ENCODE measurements at places on chromosomes 5 and 9.
A peak's percentile ranks its signal among the peaks of the same experiment; 100 is the strongest.

DNA sequence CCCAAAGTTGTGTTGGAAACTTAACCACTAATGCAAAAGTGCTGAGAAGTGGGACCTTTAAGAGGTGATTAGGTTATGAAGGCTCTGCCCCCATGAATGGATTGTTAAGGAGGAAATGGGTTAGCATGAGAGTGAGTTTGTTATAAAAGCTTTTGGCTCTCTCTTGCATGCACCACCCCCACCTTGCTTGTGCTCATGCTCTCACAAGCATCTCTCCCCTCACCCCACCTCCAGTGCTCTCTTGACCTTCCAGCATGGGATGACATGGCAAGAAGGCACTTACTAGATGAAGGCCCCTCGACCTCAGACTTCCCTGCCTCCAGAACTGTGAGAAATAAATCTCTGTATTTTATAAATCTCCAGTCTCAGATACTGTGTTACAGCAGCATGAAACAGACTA, 52.8 kb downstream of the RICTOR start:
- no peak for DNase-seq

DNA sequence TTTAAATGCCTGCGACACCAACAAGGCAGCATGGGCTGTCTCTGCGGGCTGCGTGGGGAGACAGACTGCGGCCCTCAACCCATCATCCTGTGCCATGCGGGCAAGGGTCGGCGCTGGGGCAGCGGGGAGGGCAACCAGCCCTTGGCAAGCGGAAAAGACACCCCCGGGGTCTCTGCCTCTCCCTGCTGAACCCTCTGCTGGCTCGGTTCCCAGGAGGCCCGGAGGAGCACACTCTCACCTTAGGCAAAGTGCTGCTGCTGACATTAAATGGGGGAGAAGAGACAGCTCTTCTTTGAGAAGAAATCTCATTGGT, 129.6 kb upstream of the PPP1R26 start:
- no peak for DNase-seq

DNA sequence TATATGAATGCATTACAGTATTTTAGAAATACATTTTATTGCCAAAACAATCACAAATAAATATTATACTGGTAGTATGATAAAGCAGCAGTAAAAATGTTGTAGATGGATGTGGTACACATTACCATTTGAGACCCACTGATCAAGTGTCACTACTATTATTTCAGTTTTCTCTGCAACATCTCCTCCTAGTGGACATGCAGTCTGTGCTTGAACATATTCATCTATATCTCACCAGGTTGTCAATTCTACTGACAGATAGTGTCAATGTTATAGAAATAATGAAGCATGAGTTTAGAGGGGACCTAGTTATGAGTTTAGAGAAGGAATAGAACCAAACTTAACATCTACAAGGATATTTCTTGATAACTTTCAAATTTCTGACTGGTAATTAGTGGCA, 39.2 kb upstream of the ELOVL7 start:
- DNase-seq = peak; percentile 10

DNA sequence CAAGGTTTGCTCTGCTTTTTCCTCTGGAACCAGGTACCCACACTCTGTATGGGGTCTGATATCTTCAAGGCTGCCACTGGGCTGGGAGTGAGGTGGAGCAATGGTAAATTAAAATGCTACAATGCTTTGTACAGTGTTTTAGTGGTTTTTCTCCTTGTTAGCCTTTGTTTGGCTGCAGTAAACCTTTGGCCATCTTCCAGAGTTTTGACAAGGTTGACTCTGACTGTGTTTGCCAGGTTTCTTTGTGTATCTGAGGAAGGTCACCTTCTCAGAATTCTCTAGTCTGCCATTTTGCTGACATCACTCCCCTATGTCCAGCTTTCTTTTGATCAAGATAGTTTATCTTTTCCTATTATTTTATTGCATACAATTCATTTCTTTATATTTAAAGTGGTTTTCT, 11.2 kb downstream of the SPATA31D1 start:
- DNase-seq = no peak

GRCh38 chr5:127909821-127910220, 173.7 kb upstream of the SLC12A2 start:
- DNase-seq = no peak

DNA sequence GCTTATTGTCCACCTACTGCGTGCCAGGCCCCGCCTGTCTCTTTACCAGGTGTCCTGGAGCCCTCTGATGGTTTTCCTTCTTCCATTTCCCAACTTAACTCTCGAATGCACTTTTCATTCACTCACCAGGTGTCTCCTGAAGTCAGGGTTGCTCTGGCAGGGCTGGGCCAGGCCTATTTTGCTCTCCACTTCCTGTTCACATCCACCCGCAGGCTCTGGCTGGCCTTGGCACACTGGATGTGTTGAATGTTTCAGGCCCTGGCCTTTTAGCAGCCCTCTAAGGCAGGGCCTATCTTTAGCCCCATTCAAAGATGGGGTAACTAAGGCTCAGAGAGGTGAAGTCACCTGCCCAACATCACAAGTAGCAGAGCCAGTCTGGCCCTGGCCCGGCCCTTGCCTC, 16.4 kb downstream of the LRRC8A start:
- no peak for DNase-seq

- no peak for DNase-seq
Measured at GRCh38 chr5:107937651-107938355, 267.1 kb upstream of the EFNA5 start.

- DNase-seq = no peak
Measured at GRCh38 chr5:135448071-135448739, 1.1 kb upstream of the DCANP1 start.

GRCh38 chr5:153784277-153784676, 254.4 kb downstream of the FAM114A2 start:
- no peak for DNase-seq

DNA sequence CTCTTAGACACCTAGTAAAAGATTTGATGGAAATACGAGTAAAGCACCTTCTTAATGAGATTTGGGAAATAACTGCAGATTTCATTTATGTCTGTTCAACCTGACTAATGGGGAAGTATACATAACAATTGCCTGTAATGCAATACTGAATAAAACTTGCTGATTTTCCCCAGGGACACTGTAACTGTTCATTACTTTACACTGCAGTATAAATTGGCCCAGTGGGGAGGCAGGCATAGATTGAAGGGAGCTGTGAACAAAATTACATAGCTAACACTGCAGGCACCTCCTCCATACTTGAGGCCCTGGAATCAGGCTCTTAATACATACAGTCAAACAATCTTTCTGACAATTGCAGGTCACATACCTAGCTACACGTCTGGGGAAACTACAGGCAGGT, 216.2 kb downstream of the PTPRD start:
- DNase-seq = no peak

DNA sequence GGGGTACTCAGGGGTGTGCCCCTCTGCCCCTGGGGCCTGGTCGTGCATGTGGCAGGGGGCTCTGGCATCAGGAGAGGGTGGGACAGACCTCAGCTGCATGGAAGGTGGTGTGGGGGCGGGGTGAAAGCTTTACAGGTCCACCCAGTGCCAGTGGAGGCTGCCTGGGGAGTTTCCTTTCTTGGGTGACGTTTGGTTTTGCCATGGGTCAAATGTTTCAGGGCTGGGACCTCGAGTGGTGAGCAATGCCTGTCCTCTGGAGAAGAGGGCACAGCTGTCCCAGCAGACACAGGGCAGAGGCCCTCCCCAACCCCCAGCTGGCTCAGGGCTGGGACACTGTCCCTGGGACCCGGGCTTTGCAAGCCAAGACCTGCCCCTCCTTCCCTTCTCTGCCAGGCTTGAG, 3.6 kb downstream of the RXRA start:
- DNase-seq = no peak

GRCh38 chr5:64887910-64888309, 119.2 kb downstream of the CWC27 start:
- DNase-seq = no peak

GRCh38 chr5:76175051-76175666, 92.0 kb downstream of the SV2C start:
- DNase-seq = peak; percentile 77

- DNase-seq = no peak
Measured at GRCh38 chr9:114400219-114400618, 12.4 kb upstream of the AKNA start.

DNA sequence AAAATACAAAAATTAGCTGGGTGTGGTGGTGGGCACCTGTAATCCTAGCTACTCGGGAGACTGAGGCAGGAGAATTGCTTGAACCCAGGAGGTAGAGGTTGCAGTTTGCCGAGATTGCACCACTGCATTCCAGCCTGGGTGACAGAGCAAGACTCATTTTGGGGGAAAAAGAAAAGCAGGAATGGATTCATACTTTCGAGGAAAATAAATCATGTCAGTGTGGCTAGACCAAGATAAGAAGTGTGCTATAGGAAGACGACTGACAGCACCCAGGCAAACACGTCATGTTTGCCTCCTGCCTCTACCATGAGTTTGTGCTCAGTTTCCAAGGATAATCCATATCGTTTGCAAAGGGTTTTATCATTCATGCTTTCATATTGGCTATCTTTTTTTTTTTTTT, 19.3 kb upstream of the ATOSB start:
- DNase-seq = no peak

- peak; percentile 79 for DNase-seq
Measured at GRCh38 chr9:95048225-95049087, 269.1 kb downstream of the FANCC start.

DNA sequence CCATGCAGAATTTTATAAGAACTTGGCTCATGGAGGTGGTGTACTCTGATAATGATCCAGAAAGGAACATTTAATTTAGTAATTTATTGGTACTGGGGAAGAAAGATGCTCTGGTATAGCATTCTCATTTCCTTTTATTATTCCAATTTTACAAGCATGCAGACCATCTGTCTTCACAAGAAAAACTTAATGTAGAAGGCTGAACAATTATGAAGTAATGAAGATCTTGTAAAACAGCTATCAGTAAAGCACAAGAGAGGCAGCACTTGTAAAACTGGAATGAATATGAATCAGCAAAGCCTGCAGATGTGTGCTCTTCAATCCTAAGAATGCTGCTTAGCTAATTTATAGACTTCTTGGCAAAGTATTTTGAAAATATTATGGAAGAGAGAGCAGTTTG, 300.0 kb downstream of the YTHDC2 start:
- no peak for DNase-seq

GRCh38 chr9:128011071-128011817, 30.5 kb upstream of the EEIG1 start:
- no peak for DNase-seq
